ENCODE measurements at places on chromosomes 5 and 9.

DNA sequence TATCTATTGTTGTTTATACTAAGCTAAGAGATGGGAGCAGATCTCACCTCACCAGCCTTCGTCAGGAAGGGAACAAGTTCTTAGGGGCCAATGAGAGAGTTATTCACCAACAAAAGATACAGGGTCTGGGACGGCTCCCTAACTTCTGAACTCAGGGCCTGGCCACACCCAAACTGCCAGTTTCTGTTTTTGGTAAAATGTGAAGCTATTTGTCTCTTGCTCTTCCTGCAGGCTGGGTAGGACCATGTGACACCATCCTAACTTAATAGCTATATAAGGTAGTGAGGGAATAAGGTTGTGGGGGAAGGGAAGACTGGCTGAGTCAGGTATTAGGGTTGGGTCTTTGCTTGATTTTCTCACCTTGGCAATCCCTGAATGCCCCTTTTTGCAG is 480.5 kb downstream of the KDM4C start:
- DNase-seq = no peak

DNA sequence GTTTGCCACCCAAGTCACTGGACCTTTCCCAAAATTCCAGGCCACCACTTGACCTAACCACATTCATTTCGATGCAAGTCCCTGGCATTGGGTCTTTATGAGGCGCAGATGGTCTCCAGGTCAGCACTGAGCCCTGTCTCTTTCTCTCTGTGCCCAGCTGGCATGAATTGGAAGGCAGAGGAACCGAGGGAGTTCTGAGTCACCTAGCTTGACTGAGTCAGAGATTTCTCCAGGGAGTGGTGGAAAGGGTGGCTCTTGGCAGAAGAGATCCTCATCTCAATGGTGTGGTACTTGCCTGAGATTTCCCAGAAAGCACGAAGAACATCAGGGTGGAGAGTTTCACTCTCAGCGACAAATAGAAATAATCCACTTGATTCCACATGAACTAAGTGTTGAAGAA is 43.8 kb downstream of the WDR36 start:
- no peak for DNase-seq

DNA sequence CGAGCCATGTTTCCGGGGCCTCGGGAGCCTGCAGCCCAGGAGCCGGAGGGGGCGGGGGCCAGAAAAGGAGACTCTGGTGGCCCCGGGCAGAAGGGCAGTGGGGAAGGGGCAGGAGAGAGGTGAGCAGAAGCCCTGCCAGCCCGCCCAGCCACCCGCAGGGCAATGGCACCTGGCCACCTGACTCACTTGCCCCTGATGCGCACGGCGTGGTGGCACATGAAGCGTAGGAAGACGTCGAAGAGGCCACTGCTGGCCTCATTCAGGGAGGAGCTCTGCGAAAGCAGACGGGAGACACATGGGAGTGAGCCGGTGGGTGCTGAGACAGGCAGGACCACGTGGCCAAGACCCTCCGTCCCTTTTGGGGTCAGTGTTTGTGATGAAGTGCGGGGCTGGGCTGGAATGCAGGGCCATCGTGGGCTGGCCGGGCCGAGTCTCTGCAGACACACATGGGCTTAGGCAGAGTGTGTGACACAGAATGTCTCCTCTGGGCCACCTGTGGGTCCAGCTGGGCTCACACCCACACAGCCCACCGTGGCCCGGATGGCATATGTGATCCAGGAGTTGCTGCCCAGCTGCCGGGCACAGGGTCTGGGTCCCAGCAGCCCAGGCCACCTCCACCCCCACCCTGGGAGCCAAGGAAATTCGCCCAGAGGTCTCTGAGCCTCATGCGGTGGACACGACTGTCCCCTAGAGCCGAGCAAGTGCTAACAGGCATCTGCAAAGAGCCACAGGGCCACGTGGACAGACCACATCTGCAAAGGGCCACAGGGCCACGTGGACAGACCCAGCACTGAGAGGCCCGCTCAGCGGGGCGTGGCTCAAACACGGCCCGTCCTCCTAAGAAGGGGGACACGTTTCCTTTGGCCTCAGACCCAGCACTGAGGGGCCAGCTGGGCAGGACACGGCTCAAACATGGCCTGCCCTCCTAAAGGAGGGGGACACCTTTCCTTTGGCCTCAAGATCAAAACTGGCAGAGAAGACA is 23.6 kb downstream of the TERT start:
- no peak for DNase-seq

DNA sequence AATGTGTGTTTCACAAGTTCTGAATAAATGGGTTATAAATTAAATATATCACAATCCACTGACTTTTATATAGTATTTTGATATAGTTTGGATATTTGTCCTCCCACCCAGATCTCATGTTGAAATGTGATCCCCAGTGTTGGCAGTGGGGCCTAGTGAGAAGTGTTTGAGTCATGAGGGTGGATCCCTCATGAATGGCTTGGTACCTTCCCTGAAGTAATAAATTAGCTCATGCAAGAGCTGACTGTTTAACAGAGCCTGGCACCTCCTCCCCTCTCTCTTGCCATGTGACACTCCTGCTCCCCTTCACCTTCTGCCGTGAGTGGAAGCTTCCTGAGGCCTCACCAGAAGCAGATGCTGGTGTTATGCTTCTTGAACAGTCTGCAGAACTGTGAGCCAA is 127.9 kb upstream of the PALM2AKAP2 start:
- DNase-seq = no peak

DNA sequence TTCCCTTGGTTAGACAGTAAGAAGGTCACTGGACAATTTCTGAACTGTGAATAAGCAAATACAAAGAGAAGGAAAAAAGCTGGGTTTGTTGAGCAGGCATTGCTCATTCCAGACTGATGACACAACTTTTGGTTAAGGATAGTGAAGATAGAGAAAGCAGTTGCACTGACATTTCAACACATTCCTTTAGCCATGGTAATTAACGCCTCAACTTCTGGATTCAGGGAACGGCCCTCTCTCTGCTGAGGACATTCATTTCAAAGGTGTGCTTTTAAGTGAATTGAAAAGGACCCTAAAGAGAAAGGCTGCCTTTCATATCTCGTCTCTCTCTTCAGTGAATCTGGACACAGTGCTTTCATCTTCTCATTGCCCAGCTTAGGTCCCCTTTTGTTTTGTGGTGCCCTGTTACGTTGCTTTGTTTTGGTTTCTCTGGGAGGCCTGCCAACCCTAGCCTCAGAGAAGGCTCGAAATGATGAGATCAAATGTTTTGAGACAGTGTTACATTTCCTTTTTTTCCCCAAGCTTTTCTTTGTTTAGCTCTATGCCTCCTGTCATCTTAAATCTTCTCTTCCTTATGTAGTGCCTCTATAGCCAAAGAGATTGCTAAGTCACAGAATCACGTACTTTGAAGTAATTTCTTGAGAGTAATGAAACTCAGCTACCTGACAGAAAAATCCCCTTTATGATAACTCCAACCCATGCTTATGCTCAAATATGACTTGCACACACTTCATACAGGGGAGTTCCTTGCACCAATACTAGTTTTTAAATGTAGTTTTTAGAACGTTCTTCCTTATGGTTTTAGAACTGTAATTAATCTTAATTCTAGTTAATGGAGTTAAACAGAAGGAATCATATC is 94.4 kb upstream of the IFNE start:
- DNase-seq = peak; percentile 17

DNA sequence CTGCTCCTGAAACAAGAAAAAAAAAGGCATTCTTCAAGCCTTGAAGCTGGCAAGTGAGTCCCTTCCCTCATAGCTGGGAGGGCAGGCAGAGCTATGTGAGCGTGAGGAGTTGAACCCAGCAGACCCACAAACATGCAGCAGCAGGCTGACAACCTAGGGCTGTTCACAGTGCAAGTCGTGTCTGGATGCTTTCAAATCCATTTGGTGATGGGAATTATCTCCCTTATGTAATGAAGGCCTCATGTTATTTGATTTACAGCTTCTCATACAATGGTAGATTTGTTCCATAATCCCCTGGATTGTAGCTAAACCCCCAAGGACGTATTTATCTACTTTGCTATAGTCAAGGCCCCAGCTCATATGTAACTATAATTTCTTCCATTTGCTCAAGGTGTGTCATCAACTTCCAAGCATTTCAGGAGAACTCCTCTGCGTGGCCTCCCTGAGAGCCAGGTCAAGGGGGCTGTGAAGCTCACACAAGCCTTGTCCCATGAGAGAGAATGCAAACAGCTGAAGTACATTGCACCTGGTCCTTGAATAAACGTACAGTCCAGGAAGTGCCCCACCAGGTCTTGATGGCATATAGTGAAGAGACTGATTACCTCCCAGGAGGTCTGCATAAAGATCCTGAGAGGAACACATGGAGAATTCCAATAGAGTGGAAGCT is 124.8 kb upstream of the SLC1A3 start:
- DNase-seq = no peak

DNA sequence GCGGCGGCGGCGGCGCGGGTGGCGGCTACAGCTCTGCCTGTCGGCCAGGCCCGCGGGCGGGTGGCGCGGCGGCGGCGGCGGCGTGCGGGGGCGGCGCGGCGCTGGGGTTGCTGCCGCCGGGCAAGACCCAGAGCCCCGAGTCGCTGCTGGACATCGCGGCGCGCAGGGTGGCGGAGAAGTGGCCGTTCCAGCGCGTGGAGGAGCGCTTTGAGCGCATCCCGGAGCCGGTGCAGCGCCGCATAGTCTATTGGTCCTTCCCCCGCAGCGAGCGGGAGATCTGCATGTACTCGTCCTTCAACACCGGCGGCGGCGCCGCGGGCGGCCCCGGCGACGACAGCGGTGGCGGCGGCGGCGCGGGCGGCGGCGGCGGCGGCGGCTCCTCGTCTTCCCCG is 296 bp downstream of the ZSWIM6 start:
- DNase-seq = peak; percentile 75

DNA sequence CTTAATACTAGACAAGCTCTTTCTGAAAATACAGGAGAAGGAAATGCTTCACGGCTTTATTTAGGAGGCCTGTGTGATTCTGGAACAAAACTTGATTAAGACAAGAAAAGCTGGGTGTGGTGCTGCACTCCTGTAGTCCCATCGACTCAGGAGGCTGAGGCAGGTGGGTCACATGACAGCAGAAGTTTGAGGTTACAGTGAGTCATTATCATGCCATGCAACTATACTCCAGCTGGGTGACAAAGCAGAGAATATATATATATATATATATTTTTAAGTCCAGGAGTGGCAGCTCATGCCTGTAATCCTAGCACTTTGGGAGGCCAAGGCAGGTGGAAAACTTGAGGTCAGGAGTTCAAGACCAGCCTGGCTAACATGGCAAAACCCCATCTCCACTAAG is 33.1 kb upstream of the SPIN1 start:
- no peak for DNase-seq

DNA sequence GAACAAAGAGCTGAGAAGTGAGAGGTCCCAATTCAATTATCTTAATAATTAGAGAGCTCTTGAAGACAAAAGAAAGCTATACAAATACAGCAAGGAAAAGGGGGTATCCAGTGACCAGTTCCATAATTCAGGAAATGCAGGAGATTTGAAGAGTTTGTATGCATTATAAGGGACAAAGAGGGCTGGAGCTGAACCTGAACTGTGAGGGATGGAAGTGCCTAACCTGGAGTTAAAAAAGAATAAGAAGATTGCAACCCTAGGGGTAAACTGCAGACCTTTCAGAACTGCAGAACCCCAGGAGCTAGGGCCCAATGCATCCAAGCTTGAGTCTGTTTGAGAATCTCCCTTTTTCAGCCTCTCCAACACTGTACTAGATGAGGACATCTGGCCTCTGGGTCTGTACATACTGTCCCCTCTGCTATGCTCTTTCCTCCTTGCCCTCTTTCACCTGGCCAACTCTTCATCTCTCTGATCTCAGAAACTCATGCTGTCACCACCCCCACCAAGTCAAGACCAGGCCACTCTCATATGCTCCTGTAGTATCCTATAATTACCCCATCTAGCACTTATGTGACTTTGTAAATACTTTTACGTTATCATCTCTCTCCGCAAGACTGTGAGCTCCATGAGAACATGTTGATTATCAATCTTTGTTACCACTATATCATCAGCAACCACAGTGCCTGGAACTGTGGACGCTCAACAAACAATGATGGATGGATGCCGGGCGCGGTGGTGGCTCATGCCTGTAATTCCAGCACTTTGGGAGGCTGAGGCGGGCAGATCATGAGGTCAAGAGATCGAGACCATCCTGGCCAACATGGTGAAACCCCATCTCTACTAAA is 6.6 kb upstream of the PRKACG start:
- no peak for DNase-seq

GRCh38 chr5:60229691-60230185 is 336.2 kb upstream of the PDE4D start:
- no peak for DNase-seq

DNA sequence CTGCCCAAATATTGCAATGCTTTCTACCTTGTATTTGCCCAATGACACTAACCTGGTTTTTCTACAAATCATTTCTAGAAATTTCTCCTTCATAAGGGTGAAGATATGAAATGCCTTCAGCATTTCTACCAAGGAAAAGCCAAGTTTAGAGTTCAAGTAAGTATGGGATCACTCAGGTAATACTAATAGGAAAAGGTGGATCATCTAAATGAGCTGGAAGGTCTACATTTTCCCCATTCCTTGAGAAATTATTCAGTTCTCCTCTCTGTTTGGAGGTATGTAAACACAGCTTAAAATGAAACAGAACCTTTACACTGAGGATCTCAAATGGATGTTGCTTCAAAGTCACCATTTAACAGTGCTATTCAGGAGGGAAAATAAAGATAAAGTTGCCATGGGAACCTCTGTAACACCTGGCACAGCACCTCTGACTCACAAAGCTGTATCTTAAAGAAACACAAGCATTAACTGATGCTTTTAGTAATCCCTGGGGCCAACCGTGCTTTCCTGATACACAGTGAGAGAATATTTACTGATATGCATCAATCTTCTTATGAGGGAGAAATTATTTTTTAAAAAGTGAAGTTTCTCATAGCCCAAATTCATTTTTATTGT is 161.3 kb downstream of the DRD1 start:
- DNase-seq = no peak
